Osteocyte (in vitro differentiated cells): ENCODE measurements at places on chromosomes 2 and 18. TPM values are rescaled to one million over a fixed set of nuclear protein-coding genes. Genes with fewer than 3 reads are reported as not detected.

Gene SETBP1
- total RNA-seq, result 69.3 and 80.0 TPM in 2 replicates

Gene RGPD4
- total RNA-seq, result 0.05 and 0.18 TPM in 2 replicates

Gene CIB4
- not detected in 2 replicates for total RNA-seq

DNA sequence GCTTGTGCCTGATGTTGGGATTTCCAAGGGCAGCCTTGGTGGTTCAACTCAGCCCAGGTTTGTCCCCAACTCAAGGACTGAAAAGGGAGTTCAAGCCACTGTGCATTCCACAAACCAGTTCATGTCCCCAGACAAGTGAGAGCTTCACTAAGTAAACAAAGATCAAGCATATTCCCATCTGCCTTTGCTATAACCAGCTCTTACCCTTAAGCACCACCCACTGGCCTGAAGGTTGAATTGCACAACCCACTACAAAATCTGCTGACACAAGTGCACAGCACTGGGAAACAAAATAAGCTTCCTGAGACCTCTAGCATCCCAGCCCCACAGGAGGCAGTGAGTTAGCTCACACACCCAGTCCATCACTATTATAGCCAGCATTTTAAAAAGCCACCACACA, 516.7 kb downstream of the NR4A2 start:
- no peaks in the 10 kb centered on the region for H3K27me3 ChIP-seq
- H3K4me3 ChIP-seq, result no peak overlapping the region
- H3K4me1 ChIP-seq, result no peaks in the 10 kb centered on the region
- no peak for DNase-seq
- H3K36me3 ChIP-seq, result no peaks in the 10 kb centered on the region
- H3K27ac ChIP-seq, result no peak overlapping the region

- no peak overlapping the region for H3K27ac ChIP-seq
- no peaks in the 10 kb centered on the region for H3K36me3 ChIP-seq
- no peak overlapping the region for H3K4me3 ChIP-seq
- no peaks in the 10 kb centered on the region for H3K27me3 ChIP-seq
- no peaks in the 10 kb centered on the region for H3K4me1 ChIP-seq
Observed at GRCh38 chr2:210991107-210991506, 434.7 kb downstream of the CPS1 start.

GRCh38 chr18:43274526-43274925, 2.8 kb downstream of the SYT4 start:
- no peaks in the 10 kb centered on the region for H3K36me3 ChIP-seq
- no peak for DNase-seq
- no peak overlapping the region for H3K27ac ChIP-seq
- H3K4me1 ChIP-seq, result peaks cover 1% of the 10 kb centered on the region
- H3K27me3 ChIP-seq, result peaks cover 47% of the 10 kb centered on the region

GRCh38 chr2:229044581-229044980, 226.5 kb downstream of the PID1 start:
- no peaks in the 10 kb centered on the region for H3K4me1 ChIP-seq
- no peak for DNase-seq
- no peaks in the 10 kb centered on the region for H3K36me3 ChIP-seq
- H3K27me3 ChIP-seq, result no peaks in the 10 kb centered on the region

GRCh38 chr18:26056291-26056690, 34.1 kb downstream of the SS18 start:
- H3K27ac ChIP-seq, result no peak overlapping the region
- no peak for DNase-seq
- H3K4me3 ChIP-seq, result no peak overlapping the region

DNA sequence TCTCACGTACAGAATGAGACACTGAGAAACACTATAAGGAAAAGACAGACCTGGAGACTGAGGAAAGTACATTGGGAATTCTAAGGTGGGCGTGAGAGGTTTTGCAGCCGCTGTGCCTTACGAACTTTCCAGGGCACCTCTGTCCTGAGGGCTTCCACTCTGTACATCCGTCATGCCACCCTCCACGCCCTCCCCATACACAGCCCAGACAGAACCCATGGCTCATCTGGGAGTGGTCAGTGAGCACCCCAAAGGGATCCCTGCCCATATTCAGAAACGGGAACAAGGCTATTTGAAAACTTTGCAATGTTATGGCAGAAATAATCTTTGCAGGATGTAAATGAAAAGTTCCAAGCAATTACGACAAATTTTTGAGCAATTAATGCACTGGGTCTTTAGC, 95.4 kb upstream of the ZNF532 start:
- no peaks in the 10 kb centered on the region for H3K36me3 ChIP-seq
- H3K27ac ChIP-seq, result no peak overlapping the region
- no peak for DNase-seq
